Airway epithelial cell (primary cell): ENCODE measurements at places on chromosomes 16 and 17. TPM values are rescaled to one million over a fixed set of nuclear protein-coding genes. Genes with fewer than 3 reads are reported as not detected.

KRTAP17-1 gene
- total RNA-seq: not detected in 2 replicates

SLC6A4 gene
- total RNA-seq: 0.14 and 0.46 TPM in 2 replicates

CHD9NB gene
- 0.42 and 1.3 TPM in 2 replicates for total RNA-seq

JMJD6 gene
- total RNA-seq: 21.1 and 22.1 TPM in 2 replicates

MT1G gene
- total RNA-seq: 1.1 TPM in 1 of 2 replicates, not detected in the other

LGALS9B gene
- 0.79 and 2.5 TPM in 2 replicates for total RNA-seq

DLX3 gene
- 0.46 and 0.99 TPM in 2 replicates for total RNA-seq

PPP1R1B gene
- 1.3 and 2.5 TPM in 2 replicates for total RNA-seq

ADAP2 gene
- total RNA-seq: 6.6 and 6.8 TPM in 2 replicates
